A549 (cell line): ENCODE measurements at places on chromosomes 12 and 14.

GRCh38 chr14:34926552-34926951, 51.4 kb upstream of the BAZ1A start:
- no peak for DNase-seq

DNA sequence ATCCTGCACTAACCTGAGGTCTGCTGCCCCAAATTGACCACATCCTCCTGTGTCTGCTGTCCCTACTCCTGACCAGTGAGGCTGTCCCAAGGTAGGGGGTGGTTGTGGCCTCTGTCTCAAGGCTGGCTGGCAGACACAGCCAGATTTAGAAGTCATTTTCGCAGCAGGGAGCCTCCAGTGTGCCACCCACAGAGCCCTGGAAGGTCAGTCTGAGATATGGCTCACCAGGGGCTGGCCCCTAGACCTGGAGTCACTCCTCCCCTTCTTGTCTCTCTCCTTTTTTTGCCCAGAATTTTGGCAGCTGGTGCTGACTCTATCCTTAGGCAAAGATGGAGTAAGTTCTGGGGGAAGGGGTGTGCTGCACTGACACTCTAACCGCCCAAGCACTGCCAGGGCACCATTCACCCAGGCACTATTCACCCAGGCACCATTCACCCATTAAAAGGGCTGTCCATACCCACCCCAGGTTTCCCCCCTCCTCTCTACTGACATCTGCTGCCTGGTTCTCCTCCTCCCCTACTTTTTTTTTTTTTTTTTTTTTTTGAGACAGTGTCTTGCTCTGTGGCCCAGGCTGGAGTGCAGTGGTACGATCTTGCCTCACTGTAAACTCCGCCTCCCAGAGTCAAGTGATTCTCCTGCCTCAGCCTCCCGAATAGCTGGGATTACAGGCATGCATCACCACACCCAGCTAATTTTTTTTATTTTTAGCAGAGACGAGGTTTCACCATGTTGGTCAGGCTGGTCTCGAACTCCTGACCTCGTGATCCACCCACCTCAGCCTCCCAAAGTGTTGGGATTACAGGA, 7.7 kb downstream of the DDN start:
- DNase-seq = no peak

DNA sequence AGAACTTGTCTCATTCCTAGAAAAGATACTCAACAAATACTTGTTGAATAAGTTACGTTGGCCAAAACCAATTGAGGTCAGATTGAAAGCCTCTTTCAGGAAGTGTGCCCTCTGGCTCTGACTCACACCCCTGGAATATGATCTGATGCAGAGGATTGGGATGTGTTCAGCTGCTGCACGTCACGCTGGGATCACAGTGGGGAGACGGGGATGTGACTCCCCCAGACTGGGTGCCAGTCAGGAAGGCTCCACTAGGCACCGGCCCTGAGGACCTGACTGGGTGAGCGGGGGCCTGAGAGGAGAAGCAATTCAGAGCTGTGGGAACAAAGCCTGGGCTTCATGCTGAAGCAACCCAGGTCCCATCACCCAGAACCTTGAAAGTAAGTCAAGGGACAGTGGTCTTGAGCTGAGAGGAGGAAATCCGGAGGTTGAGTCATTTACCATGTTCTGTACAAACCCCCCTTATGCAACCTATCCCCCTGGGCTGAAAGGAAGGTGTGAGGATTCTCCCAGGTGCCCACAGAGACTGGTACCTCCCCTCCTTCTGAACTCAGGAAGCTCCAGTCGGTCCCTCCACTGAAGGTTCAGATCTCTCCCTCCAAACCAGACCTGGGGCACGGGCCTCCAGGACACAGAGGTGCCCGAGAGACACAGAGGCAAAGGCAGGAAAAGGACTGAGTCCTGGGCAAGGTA, 3.9 kb downstream of the CEBPE start:
- peak; percentile 79 for DNase-seq

DNA sequence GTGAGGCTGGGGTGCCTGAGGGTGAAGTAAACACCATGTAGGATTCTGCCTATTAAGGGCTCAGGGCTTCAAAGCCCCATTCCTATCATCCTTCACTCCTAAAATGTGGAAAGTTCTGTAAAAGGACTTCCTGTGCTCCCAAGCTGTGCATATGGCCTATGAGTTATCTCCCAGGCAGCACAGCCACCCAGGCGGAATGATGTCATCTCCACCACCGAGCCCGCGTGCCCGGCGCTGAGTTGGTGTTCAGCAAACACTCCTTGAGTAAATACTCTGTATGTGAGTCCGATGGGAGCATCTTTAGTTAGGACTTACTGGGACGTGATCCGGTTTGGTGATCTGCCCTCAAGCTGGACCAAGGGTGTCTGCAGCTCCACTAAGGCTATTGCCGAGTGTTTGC, 437.3 kb downstream of the MED13L start:
- peak; percentile 94 for DNase-seq

GRCh38 chr12:109448272-109448671, 28.8 kb downstream of the KCTD10 start:
- DNase-seq = no peak

DNA sequence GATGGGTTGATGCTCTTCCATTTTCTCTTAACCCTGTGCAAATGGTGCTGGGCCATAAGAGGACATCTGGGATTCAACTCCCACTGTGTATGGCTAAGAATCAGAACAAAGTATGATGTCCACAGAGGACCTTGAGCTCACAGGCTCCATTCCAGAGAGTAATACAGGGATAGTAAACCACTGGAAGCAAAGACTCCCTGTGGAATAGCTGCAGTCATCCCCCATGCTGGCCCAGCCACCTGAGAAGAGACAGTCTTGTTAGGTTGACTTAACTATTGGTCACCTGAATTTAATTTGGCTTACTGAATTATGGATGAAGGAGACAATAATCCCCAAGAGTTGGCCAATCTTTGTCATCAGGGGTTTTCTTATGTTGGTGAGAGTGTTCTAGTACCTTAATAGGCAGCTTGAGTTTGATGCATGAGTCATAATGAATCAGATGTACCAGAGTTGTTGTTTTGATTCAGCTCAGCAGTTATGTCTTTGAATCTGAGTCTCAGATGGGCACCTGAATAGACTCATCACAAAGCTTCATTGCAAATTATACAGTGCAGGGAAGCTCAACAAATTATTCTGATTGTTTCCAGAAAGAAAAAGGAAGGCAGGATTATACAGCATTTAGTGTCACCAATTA, 122.7 kb downstream of the SSPN start:
- DNase-seq = no peak
